ENCODE measurements at places on chromosomes 2 and 18.

- DNase-seq = no peak
Observed at GRCh38 chr2:37500031-37500430, 155.6 kb downstream of the QPCT start.

- no peak for DNase-seq
Observed at GRCh38 chr2:141411419-141411818, 719.4 kb downstream of the LRP1B start.

GRCh38 chr2:37464067-37464466, 119.6 kb downstream of the QPCT start:
- DNase-seq = no peak

DNA sequence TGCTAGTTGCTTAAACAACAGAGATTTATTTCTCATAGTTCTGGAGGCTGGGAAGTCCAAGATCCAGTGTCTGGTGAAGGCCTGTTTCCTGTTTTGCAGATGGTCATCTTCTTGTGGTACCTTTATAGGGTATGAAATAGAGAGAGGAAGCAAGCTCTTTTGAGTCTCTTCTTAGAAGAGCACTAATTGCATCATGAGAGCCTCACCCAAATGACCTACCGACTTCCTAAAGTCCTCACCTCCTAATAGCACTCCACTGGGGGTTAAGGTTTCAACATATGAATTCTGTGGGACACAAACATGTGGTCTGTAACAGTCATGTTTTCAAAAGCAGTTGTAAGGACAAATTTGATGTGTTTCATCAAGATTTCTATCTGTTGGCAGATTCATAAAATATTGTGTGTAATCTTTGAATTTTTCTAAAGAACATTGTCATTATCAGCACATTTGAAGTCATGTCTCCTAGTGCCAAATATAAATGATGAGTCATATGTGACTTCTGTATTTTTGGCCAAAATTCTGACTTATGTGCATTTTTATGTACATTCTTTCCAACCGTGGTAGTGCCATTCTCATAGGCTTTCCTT, 45.3 kb downstream of the CD28 start:
- no peak for DNase-seq

Measured in GM12864 (cell line).